ENCODE measurements at places on chromosomes 2 and 18. TPM values are rescaled to one million over a fixed set of nuclear protein-coding genes. Genes with fewer than 3 reads are reported as not detected.

GRCh38 chr18:36580266-36580665, 248.5 kb downstream of the TPGS2 start:
- DNase-seq = peak; percentile 62

GRCh38 chr2:174593574-174594203, 3.9 kb downstream of the WIPF1 start:
- DNase-seq = peak; percentile 81

DNA sequence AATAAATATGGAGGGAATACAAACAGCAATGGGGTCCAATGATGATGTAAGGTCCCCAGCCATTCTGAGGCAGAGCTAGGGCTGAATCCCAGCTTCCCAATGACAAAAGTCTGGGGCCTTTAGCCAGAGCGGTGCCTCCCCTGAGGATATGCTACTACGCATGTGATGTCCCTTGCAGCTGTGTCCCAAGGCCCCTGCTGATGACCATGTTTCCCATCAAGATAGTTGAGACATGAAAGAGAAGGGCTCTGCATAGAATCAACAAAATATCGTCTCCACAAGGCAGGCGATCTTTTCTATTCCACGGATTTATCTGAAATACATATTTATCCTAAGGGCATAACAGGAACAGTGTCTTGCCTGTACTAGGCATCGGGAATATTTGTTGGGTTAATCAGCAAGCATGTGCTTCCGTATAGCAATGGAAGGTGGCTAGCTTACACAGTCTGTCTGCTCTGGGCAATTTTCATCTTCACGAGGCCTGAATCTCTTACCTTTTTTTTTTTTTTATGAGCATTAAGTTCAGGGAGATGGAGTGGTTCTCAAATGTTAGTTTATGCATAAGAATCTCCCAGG, 284.6 kb downstream of the CNTNAP5 start:
- DNase-seq = no peak

DNA sequence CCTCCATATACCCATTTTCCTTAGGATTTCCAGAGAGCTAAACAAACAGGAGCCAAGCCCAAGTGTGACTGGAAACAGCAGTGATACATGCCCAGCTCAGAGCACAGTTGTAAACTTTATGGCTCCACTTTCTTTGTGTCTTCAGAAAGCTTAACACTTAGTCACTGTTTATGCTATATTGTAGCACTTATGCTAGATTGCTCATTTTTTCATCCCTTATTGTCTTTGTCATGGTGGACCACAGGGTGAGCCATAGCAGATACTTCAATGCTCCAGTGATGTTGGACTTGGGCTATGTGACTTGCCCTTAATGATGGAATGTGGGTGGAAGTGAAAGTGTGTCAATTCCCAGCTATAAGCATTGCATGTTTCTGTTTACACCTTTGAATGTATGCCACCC, 401.6 kb downstream of the METTL4 start:
- DNase-seq = no peak

RPIA gene
- total RNA-seq = 8.8 TPM

KIF3C gene
- total RNA-seq = 38.8 TPM

PRPF40A gene
- 215 TPM for total RNA-seq

IL18R1 gene
- total RNA-seq = not detected
